Smooth muscle cell of the pulmonary artery (primary cell): ENCODE measurements at places on chromosomes 5 and 9. TPM values are rescaled to one million over a fixed set of nuclear protein-coding genes. Genes with fewer than 3 reads are reported as not detected.

SPATA31E1 gene
- total RNA-seq, result not detected in 2 replicates

SLC6A7 gene
- total RNA-seq, result 0.20 TPM in 1 of 2 replicates, not detected in the other

CDH10 gene
- 0.72 and 2.4 TPM in 2 replicates for total RNA-seq

LEAP2 gene
- 0.26 and 0.30 TPM in 2 replicates for total RNA-seq

ZDHHC11B gene
- total RNA-seq, result 0.07 TPM in 1 of 2 replicates, not detected in the other

PCDHGA11 gene
- 20.6 and 27.7 TPM in 2 replicates for total RNA-seq

C5orf58 gene
- total RNA-seq, result not detected in 2 replicates

NMUR2 gene
- total RNA-seq, result not detected in 2 replicates

GHR gene
- total RNA-seq, result 2.4 and 6.2 TPM in 2 replicates

CENPH gene
- total RNA-seq, result 3.2 and 8.1 TPM in 2 replicates

AJM1 gene
- total RNA-seq, result 3.6 and 4.0 TPM in 2 replicates

PDE8B gene
- 0.40 and 0.46 TPM in 2 replicates for total RNA-seq

SELENOP gene
- 2.5 and 15.6 TPM in 2 replicates for total RNA-seq

SGCD gene
- 2.5 and 9.8 TPM in 2 replicates for total RNA-seq
